ENCODE measurements at places on chromosomes 4 and X. TPM values are rescaled to one million over a fixed set of nuclear protein-coding genes. Genes with fewer than 3 reads are reported as not detected.

Gene CSAG2
- not detected for total RNA-seq

GRCh38 chrX:55874807-55875206, 157.3 kb downstream of the RRAGB start:
- DNase-seq, result no peak

Gene ENOX2
- total RNA-seq, result 17.8 TPM

Gene XAGE1B
- 5.5 TPM for total RNA-seq

Gene RUFY3
- total RNA-seq, result 68.9 TPM

GRCh38 chrX:2609431-2610238, 81.5 kb upstream of the CD99 start:
- peak; percentile 42 for DNase-seq

DNA sequence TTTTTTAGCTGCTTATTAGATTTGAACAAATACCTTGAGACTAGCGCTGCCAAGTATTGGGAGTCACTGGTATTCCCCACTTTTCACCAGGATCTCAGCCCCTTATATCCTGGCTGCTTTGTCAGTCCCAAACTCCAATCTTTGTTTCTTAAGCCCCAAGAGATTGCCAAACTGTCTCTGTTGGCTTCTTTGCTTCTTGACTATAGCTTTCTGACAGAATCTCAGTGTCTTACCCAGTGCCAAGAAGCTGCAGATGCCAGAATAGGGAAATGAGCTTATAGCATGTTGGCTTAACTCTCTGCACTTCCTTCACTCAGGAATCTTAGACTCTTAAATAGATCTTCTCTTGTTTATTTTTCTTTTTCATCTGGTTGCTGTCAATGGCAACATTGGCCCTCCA, 297.5 kb upstream of the DCAF8L1 start:
- no peak for DNase-seq

Gene DKK2
- 179 TPM for total RNA-seq

Gene CXorf65
- total RNA-seq, result not detected

DNA sequence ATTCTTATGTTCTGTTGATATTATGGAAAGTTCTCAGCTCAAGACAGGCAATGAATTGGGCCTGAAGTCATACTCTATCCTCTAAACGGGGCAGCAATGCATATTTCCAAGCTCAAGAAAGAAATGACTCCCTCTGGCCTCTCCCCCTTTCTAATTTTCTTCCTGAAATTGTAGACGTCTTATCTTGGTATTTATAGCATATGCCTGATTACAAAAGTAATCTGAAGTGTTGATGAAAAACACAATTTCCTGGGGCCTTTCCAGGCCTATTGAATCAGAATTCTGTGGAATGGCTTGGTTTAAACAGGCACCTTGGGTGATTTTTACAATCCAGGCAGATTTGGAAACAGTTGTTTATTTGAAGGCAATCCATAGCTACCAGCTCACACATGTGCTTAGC, 21.4 kb upstream of the PGRMC2 start:
- DNase-seq, result no peak

GRCh38 chr4:165507381-165507780, 128.6 kb downstream of the CPE start:
- DNase-seq, result no peak

Gene NCAPG
- total RNA-seq, result 10.4 TPM

GRCh38 chr4:65654976-65655375, 15.3 kb downstream of the EPHA5 start:
- no peak for DNase-seq

GRCh38 chrX:8984231-8984630, 49.7 kb downstream of the FAM9B start:
- DNase-seq, result no peak

Gene BCORL1
- 1.4 TPM for total RNA-seq

Gene P2RY4
- total RNA-seq, result 0.48 TPM

GRCh38 chr4:54654753-54655152, 3.0 kb upstream of the KIT start:
- DNase-seq, result no peak

DNA sequence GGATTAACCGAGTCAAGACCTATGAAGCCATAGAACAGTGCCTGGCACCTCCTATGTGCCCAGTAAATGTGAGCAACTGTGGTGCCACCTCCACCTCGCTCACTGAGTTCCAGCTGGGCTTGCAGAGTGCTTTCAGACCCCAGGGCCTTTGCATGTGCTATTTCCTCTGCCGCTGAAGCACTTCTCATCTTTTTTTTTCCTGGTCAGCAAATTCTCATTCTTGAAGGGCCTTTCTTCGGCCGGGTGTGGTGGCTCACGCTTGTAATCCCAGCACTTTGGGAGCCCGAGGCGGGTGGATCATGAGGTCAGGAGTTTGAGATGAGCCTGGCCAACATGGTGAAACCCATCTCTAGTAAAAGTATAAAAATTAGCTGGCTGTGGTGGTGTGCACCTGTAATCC, 76.5 kb downstream of the MSX1 start:
- no peak for DNase-seq

- DNase-seq, result peak; percentile 77
Measured at GRCh38 chr4:155509555-155509954, 132.8 kb upstream of the MAP9 start.

- no peak for DNase-seq
Measured at GRCh38 chrX:6095469-6095868, 133.2 kb downstream of the NLGN4X start.

DNA sequence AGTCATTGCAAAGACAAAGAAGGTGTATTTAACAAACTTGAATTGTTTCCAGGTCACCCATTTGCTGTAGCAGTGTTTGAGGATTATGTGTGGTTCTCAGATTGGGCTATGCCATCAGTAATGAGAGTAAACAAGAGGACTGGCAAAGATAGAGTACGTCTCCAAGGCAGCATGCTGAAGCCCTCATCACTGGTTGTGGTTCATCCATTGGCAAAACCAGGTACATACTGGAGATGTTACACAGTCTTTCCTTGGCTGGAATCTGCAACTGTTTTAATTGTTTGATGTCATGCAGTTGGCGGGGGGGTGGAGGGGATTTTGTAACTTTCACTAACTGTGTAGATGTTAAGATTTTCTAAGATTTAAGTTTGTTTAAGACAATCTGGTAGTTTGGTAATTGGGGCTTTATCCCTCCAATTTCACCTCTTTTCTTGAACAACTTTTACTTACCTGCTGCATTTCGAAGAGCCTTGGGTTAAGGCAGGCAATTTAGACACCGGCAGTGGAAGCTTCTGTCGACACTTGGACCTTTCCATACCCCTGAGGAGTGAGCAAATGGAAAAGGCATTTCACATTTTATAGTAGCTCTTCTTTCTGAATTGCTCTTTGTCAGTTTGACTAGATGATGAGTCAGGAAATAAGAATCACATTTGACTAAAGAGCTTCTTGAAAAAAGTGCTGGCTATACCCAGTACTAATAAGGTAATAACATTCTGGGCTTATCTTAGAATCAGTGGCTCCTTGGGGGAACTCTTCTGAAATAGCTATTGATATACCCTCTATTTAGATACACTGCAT, 67.4 kb downstream of the EGF start:
- peak; percentile 63 for DNase-seq

DNA sequence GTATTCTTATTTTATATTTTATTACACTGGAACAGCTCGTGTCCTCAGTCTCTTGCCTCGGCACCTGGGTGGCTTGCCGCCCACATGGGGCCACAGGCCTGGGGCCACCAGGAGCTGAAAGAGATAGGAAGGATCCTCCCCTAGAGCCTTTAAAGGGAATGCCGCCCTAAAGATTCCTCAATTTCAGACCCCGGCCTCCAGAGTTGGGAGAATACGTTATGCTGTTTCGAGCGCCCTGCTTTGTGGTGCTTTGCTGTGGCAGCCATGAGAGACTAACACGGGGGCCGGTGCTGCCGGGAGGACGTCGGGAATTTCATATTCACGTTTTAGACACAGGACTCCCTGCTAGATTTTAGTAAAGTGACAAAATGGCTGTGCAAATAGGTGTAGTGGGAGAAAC, 33.2 kb downstream of the ACOX3 start:
- DNase-seq, result no peak

DNA sequence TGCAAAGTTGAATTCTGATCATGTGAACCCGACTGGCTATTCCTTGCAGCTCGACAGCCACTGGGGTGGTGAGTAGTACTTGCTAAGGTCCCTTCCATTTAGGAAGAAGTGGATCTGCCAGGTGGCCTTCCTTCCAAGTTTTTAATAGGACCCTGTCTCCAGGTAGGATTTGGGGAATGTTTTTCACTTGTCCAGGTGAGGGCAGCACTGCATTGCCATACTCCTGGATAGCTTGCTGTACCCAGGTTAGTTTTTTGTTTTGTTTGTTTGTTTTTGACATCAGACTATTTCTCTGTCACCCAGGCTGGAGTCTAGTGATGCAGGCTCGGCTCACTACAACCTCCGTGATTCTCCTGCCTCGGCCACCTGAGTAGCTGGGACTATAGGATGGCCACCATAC, 29.8 kb downstream of the SAGE1 start:
- DNase-seq, result no peak

DNA sequence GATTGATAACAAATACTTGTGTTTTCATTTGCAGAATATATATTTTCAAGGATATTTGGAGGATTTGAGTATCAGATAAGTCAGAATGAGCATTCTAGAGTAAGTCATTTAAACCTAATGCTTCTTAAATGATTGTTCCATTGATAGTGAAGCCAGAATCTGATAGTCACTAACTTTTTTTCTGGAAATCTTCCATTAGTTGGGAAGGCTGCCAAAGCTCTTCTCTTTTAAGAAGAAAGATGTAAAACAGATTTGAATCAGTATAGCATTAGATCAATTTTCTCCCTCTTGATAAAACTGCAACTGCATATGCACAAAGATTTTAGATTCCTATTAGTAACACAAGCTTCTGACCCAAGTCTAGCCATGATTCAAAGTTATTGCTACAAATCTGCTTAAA, 256.7 kb downstream of the SPOCK3 start:
- DNase-seq, result peak; percentile 60

GRCh38 chrX:68332201-68332731, 101.0 kb downstream of the OPHN1 start:
- DNase-seq, result peak; percentile 8

DNA sequence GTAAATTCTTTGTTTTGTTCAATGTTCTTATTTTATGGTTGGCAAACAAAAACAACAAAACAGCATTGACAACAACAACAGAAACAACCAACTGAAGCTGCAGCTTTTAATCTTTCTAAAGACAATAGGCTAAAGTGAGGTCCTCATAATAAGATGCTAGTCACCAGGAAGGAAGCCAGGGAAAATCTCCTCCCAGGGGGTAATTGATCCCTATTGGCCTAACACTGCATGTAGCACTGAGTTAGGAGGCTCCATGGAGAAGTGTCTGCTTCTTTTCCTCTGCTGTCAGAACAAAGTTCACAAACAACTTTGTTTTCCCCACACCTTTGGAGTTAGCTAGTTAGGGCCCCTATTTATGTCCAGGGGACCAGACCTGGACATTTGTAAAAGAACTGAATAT, 4.7 kb upstream of the LRAT start:
- DNase-seq, result no peak

DNA sequence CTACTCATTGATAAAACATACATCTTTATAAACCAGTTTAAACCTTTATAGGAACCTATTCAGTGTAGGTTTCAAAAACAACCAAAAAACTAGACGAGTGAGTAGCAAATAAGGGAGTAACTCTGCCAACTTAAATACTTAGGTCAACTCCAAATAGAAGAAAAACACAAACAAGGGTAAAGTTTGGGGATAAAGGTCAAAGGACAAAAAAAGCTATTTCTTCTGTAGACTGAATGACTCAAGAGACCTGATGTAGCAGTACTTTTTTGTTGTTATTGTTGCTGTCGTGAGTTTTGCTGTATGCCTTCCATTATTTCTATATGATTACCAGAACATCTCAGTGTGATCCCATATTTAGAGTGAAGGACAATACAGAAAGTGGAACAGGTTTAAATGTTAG, 199.3 kb downstream of the SPOCK3 start:
- DNase-seq, result no peak

DNA sequence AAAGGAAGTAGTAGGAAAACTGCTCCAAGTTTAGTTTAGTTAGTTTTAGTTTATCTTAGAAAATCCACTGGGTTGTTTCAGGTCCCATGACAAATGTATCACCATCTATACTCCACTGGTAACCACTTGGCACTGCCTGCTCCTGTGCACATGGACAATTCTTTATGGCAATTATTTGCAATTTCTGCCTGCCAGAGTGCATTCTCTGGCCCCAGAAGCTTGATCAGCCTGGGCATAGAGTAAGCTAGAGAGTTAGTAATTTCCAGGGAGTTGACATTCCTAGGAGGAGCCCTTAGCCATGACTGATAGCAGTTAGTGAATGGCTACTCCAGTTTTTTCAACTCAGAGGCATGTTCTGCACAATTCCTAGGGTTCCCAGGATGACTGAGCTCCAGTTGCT, 203.2 kb upstream of the FGF13 start:
- no peak for DNase-seq

GRCh38 chr4:183158062-183158461, 59.0 kb downstream of the WWC2 start:
- no peak for DNase-seq

DNA sequence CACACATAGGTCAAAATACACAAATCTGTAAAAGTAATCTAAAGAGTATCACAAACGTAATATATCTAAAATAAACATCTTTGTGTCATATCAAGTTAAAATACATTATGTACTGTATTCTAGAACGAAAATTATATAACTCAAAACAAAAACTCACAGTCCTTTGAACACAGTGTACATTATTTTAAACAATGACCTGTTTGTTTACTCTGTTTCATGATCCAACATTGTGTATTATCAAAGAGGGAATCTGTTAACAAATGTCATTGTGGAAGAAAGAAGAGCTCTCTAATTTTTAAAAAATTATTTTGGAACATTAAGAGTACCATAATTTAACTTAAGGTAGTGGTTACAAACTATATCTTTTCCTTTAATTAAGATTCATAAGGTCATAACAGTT, 144.1 kb downstream of the FRYL start:
- DNase-seq, result no peak

Gene PASD1
- total RNA-seq, result 0.48 TPM

Gene CFAP99
- total RNA-seq, result not detected

- peak; percentile 35 for DNase-seq
Measured at GRCh38 chr4:89134775-89135319, 23.5 kb downstream of the TIGD2 start.

Measured in umbilical cord (tissue), 2 donors.